ENCODE measurements at places on chromosomes 2 and 18.

- peak; percentile 73 for DNase-seq
Observed at GRCh38 chr2:636641-637405, 40.4 kb downstream of the TMEM18 start.

DNA sequence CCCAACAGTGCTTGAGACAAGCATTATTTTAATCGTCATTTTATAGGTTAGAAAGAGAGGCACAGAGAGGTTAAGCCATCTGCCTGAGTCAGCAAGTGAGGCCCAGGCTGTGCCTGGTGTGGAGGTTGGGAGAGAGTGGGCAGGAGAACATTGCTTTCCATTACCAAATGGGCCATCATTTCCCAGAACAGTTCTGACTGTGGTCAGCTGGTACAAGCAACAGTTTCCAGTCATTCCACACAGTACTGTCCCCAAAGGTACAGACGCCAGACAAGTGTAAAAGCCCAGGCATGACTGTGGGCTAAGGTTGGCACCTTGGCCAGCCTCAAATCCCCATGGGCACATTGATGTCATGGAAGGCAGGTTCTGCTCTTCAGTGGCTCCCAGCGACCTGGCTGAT, 98.2 kb upstream of the LCLAT1 start:
- DNase-seq = no peak

- no peak for DNase-seq
Observed at GRCh38 chr2:202148515-202149154, 75.6 kb downstream of the KIAA2012 start.

- no peak for DNase-seq
Observed at GRCh38 chr2:14558335-14558919, 74.1 kb upstream of the LRATD1 start.

DNA sequence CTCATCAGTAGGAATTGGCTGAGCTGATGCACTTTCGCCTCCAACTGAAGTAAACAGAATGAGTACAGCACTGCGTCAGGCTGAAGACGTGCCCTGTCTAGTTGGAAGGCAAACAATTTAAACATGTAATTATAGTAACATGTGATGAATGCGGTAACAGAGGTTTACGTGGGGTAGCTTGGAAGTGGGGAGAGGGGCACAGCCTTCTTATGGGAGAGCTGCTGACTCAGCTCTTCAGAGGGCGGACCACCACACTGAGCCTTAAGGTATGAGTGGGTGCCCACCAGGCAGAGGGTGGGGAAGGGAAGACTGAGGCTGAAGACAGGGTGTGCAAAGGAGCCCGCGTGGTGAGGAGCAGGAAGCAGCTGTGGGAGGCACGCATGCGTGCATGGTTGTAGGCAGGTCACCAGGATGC, 6.2 kb upstream of the EHD3 start:
- no peak for DNase-seq

GRCh38 chr2:194383401-194383800, 1273.6 kb upstream of the SLC39A10 start:
- peak; percentile 9 for DNase-seq

GRCh38 chr18:41767960-41768359, 187.1 kb upstream of the PIK3C3 start:
- peak; percentile 35 for DNase-seq

DNA sequence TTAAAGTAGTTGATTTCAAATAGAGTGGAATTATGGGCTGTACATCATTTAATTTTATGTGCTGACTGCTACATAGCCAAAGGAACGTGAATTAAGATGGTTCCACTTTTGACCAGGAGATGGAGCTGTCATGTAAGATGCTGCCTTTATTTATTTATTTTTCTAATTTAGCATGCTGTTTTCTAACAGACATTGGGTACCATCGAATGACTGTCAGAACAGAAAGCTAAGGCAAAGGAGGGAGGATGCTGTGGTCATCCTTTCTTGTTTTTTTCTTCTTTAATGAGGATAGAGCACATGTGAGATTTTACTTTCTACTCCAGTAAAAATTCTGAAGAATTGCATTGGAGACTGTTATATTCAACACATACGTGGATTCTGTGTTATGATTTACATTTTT, at the start of gene SCN2A:
Gene SCN2A (plus strand): TSS at position 185 of the 400 bp plus-strand sequence. CDS start 56,410 bp downstream, outside the sequence.
- peak; percentile 22 for DNase-seq

GRCh38 chr2:37059841-37060240, 24.3 kb downstream of the HEATR5B start:
- no peak for DNase-seq
